ENCODE measurements at places on chromosomes 5 and 9.
A peak's percentile ranks its signal among the peaks of the same experiment; 100 is the strongest.

DNA sequence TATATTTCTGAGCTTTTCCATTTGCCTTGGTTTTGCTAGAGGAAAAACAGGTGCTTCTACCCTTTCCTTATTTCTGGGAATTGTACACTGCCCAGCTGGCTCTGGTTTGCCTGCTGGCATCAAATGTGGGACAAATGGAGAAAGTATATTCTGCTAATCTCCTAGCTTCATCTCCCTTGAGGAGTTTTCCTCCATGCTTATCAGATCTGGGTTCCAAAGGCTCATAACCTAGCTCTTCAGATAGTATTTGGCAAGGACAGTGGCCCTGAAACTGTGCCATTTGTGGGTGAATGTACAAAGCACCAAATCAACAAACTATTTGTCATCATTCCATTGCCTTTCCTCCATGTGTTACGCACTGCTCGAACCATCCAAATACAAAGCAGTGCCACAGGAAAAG is 16.2 kb downstream of the PRLR start:
- no peak for DNase-seq

DNA sequence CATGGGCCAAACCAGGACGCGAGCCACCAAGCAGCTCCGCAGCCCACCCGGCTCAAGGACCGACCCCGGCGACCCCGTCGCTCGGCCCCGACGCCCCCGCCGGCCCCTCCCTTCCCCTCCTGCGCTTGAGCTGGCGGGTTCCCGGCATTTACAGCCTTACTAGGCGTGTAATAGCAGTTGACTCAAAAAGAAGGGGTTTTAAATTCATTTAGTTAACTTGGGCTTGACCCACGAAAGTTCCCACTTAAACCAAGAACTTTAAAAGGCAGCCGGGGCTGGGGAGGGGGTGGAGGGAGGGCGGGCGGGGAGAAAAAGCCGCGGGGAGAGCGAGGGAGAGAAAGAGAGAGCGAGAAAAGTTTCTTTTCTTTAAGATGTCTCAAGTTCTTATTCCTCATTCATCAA is 636 bp downstream of the PRDM12 start:
- DNase-seq: no peak

DNA sequence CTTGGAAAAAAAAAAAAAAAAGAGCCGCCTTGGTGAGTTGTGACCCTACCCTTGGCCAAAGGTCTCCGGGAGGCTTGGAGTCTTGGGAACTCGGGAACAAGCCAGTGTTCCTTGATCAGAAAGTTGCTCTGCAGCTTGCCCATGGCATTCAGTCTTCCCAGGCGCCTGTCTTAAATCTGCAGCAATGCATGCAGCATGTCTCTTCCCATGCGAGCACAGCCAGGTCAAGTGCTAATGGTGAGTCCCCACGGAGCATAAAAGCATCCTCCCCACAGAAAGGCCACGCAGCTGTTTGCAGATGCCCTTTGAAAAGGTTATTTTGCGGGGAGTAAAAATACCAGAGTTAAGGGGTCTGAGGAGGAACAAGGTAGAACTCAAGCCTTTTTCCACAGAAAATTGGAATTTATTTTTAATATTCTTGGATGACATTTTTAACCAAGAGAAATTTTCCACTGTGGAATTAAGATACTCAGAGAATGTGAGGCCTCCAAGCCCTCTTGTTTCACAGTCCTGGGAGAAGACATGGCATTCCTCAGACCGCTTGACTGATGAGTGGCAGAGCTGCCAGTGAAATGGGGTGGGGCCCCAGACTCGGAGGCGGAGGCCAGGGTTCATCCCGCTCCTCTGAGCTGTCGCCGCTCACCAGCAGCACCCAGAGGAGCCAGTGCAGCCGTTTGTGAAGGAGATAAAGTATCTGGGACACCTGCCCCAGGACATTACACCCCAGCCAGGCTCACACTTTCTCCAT is 81.6 kb downstream of the CYFIP2 start:
- no peak for DNase-seq

DNA sequence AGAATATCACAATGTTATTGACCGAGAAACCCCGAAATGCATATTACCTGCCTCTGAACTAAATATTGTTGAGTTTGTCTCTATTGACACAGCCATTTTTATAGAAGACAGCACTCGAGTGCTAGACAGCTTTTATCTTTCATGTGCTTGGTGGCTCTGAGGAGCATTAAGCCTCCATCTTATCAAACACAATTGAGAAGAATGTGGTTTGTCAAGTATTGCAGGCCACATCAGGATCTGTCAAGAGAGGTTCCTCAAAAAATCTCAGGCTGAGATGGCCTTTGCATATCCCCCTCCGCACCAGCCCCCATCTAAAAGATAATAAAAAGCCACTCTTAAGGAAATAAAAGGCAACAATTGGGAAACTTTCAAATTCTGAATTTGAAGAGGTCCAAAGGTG is 284.8 kb downstream of the DENND1A start:
- no peak for DNase-seq

- no peak for DNase-seq
Measured at GRCh38 chr5:128432913-128433440, 105.1 kb downstream of the FBN2 start.

GRCh38 chr5:74552101-74552500 is 88.4 kb downstream of the ENC1 start:
- DNase-seq: no peak

- peak; percentile 30 for DNase-seq
Measured at GRCh38 chr9:86434039-86434726, 80.0 kb upstream of the TUT7 start.

GRCh38 chr5:134878403-134878802 is 4.2 kb downstream of the TXNDC15 start:
- no peak for DNase-seq

- DNase-seq: no peak
Measured at GRCh38 chr5:36041537-36041845, 25.2 kb downstream of the UGT3A2 start.

DNA sequence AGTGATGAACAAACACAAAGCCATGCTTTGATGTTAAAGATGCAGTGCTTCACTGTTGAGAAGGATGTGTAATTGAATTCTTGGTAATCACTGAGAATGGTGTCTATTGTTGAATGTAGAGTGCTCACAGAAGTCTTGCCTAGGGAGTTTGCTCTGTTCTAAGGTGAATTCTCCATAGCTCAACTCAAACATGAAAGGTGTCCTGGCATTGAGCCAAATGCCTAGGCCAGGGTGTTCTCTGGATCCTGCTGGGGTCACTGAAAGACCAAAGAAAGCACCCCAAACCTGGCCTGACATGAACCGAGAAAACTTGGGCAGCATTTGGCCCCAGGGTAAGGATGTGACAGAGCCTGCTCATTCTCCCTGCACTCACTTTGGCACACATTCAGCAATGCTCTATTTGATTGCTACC is 217.3 kb downstream of the ARL15 start:
- no peak for DNase-seq

GRCh38 chr5:163653526-163653925 is 148.1 kb downstream of the MAT2B start:
- no peak for DNase-seq

- no peak for DNase-seq
Measured at GRCh38 chr5:94503677-94504076, 114.7 kb downstream of the KIAA0825 start.

DNA sequence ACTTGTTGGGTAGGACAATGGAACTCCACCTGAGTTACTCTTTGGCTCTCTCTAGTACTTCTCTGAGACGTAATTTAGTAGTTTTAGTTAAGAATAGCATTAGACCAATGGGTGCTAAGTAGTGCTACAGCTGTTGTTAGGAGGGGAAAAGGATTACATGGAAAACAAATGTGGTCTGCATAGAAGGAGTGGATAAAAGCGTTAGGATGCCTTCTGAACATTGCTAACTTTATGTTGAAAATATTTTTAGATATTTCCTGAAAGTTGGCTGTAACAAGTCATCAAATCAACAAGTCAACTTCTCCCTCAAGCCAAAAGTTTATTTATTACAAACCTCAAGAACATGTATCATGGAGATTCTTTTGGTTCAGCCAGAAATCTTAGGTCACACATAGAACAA is 409.5 kb upstream of the MEF2C start:
- no peak for DNase-seq

GRCh38 chr5:38994324-38994927 is 79.8 kb downstream of the RICTOR start:
- DNase-seq: peak; percentile 33
